ENCODE measurements at places on chromosomes 6 and 20. TPM values are rescaled to one million over a fixed set of nuclear protein-coding genes. Genes with fewer than 3 reads are reported as not detected.

PLCB4 gene
- 6.8 TPM for total RNA-seq

DNA sequence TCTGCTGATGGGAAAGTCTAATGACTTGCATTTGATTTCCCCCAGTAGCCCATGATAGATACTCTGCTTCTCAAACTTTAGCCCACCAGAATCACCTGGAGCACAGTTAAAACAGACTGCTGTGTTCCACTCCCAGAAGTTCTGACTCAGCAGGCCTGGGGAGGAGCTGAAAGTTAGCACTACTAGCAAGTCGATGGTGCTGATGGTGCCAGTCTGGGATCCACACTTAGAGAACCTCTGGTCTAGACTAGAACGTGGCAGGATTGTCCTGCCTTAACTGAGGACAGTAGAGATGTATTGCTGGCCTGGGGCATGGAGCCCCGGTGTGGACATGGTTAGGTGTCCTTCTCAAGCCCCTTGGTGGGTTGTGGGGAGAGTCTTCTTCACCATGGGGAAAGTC is 8.7 kb downstream of the TOX2 start:
- no peak for DNase-seq

- no peak for DNase-seq
These were observed 377.3 kb upstream of the JAG1 start for GRCh38 chr20:11051136-11051535.

- no peak for DNase-seq
These were observed 5.4 kb downstream of the BMP6 start for GRCh38 chr6:7731294-7731693.

DNA sequence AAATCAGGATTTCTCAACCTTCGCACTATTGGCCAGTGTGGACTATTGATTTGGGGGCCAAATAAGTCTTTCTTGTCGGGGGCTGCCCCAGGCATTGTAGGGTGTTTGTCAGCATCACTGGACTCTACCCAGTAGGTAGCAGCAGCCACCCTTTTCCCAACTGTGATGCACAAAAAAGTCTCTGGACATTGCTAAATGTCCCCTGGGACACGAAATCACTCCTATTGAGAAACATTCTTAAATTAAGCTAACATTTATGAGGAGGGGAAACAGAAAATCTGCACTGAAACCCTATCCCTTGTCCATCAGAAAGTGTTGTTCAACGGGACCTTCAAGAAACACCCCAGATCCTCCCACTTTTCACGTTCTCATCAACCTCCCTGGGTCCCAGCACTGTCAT is 54.2 kb downstream of the NFATC2 start:
- no peak for DNase-seq

GRCh38 chr20:15317546-15318232 is 980.3 kb upstream of the FLRT3 start:
- no peak for DNase-seq

ZNF133 gene
- total RNA-seq, result 20.4 TPM

DNA sequence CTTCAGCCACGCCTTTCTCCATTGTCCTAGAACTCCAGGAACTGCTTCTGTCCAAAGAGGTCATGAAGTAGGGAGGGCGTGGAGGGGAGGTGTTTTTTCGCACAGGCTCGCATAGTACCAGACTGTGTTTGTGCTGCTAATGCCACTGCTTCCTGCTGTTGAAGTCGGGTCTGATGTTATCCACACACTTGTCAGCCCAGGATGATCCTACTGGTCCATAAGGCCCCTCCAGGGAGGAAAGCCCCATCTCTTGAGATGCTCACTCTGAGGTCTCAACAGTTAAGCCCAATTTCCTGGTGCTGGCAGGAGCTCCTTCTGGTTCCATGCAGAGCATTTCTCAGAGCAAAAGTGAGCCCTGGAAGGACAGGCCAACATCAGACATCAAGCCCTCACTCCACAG is 65.6 kb downstream of the C6orf118 start:
- DNase-seq, result no peak

GRCh38 chr6:137227871-137228302 is 8.7 kb upstream of the IFNGR1 start:
- no peak for DNase-seq

DNA sequence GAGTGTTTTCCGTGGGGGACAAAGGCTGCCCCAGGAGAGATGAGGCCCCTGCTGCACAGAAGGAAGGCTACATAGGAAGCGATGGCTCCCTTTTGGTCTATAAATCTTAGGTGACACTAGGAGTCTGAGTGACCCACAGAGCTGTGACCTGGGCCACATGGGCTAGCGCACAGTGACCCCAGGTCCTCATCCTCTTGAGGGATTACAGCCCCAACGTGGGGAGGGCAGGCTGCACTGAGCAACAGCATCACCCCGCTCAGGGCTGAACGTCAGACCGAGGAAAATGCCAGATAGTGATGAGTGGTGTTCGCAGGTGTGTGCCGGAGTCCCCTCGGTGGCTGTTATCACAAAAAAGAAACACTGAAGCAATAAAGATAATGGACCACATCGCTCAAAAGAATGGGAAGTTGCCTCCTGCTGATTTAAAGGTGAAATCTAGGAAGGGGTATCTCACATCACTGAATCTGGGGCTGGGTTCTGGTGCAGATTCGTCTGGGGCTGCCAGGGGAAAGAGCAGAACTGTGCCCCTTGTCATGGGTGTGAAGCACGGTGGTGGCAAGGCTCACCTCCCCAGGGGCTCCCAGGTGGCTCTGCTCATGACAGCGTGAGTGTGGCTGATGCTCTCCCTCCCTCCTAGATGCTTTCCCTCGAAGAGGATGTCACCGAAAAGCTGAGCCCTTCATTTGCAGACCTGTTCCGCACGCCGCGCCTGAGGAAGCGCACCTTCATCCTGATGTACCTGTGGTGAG is 14.5 kb downstream of the SLC22A1 start:
- no peak for DNase-seq

DNA sequence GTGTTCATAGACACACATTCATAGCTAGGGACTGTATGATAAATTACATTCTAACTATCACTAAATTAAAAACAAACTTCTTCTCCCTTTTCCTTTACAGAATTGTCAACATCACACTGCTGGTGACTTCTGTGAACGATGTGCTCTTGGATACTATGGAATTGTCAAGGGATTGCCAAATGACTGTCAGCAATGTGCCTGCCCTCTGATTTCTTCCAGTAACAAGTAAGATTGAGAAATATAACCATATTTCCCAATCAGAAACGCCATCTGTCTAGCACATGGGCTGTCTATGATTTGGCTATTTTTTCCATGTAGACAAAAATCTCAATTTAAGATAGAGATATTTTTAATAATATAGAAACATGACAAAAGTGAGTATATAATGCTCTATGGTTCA is 367.7 kb downstream of the ARHGAP18 start:
- DNase-seq, result peak; percentile 83
